ENCODE measurements at places on chromosomes 3 and 15.

DNA sequence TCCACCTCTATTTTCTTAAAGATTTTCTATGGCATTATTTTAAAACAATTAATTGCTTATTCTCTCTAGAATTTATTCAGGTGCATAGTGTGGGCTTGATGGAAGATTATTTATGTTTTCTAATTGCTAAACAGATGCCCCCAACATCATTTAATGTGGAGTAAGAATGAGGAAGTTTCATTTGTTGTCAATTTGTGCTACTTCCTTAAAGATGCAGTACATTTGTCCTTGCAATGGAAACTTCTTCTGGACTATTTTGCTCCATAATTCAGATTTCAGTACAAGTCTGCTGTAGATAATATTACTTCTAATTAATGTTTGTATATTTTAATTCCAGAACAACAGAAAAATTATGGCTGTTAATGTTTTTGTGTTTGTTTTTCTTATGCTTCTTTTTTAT, 104.8 kb downstream of the TGFBR2 start:
- DNase-seq = no peak

GRCh38 chr3:12345141-12345561, 56.3 kb downstream of the PPARG start:
- DNase-seq = no peak

DNA sequence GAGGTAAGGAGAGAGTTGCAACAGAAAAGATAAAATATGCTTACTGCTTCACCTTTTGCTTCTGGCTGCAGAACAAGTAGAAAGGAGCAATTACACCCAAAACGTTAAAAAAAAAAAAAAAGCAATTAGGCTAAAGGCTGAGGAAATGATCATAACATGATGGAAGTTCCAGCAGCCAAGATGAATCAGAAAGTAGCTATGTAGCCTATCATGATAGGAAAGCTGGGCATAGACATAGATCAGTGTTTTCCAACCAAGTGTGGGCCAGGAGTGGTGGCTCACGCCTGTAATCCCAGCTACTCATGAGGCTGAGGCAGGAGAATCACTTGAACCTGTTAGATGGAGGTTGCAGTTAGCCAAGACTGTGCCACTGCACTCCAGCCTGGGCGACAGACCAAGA, 52.6 kb downstream of the AGTR1 start:
- no peak for DNase-seq

GRCh38 chr3:158961911-158962310, 160.1 kb downstream of the MFSD1 start:
- DNase-seq = no peak

- no peak for DNase-seq
Measured at GRCh38 chr3:113054552-113054951, 63.8 kb downstream of the GTPBP8 start.

DNA sequence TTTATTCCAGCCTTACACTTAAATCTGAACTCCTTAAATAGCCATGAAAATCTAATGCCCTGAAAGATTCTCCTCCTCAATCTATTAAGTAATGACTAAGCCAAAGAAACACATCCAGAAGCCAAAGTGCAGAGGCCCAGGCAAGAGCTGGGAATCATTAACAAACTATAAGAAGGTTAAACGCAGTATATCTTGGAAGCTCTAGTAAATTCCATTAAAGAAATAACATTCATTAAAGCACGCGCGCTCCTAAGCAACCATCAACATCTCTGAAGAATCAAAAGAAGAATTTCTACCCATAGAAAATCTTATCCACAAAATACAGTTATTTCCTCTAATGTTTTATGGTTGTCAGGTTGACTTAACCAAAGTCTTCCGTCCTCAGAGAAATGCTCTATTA, 29.5 kb downstream of the MB21D2 start:
- DNase-seq = no peak

Measured in stimulated activated CD4-positive, alpha-beta T cell treated with anti-CD3 and anti-CD28 coated beads, Interleukin-12 subunit alpha, Interleukin-12 subunit beta, amount 100 ng/mL, for 24 hours (primary cell).